ENCODE measurements at places on chromosomes 7 and 10.

DNA sequence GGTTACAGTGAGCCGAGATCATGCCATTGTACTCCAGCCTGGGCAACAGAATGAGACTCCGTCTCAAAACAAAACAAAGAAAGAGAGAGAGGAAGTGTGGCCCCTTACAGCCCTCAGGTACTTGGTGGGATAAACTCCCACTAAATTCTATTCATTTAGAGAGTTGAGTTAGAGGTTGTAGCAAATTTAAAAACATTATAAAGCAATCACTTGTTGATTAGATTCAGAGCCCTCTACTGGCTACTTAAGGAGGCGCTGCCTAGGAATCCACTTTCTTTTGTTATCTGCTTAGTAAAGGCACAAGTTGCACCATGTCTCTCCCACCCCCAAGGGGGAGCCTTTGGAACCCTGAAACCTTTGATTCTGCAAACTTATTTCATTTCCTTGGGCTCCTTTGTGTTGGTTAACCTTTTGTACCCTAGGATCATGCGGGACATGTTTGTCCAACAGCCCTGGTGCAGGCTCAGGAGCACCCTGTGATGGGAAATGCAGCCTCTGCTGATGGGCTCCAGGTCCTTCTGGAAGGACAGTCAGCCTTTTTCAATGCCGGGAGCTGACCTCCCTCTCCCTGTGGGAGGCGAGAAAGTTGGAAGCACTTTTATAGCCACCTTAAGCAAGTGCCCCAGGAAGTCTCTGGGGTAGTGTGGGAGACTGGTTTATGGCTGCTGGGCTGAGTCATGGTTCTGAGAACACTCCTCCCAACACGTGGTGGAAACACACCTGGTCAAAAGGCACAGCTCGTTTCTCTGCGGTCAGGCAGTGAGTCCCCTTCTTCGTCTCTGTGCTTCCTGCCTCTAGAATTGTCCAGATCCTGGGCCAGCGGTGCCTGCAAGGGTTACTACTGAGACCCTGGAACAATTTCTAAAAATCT, 2.3 kb downstream of the HKDC1 start:
- peak; percentile 91 for DNase-seq

DNA sequence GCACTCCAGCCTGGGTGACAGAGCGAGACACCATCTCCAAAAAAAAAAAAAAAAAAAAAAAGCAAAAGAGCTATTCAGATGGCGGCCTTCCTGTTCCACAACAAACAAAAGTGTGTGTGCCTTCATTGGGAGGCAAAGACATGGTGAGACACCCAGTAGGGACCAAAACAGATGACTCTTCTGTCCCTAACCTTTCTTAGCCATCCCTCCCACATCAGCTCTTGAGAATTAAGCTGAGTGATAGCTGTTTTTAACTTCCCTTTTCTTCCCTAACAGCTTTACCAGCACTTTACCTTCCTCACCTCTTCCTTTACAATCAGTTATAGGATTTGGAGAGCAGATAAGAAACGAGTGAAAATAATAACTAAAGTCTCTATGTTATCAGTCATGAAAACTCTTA, 48.2 kb downstream of the ARMH3 start:
- DNase-seq = no peak

DNA sequence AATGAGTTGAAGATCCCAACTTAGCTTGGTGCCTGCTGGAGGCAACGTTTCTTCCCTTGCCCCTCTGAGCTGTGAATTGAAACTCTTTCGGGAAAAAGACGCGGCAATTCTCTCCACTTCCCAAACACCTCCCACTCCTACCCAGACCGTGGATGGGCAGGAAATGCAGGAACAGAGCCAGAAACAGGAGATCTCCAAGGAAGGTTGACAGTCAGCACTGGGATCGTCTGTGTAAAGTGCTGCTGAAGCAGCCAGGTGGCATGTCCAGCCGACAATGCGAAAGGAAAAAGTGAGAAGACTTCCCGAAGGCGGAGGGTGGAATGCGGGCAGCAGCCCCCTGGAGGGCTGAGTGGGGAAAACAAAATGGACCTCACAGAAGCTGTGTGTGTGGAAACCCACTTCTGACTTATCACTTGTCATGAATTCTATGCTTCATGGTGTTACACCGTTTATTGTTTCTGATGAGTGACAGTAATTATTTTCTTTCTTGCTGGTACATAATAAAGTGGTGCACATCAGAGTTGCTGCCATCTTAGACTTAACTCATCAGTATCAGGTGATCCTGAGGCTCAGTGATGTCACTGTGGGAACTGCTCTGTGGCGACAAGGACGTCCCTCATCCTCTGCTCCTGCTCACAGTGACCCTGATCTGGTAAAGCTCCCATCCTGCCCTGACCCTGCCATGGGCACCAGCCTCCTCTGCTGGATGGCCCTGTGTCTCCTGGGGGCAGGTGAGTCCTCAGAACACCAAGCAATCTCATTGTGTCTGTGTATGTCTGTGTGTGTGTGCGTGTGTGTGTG, 220.5 kb upstream of the PRSS1 start:
- DNase-seq = no peak

DNA sequence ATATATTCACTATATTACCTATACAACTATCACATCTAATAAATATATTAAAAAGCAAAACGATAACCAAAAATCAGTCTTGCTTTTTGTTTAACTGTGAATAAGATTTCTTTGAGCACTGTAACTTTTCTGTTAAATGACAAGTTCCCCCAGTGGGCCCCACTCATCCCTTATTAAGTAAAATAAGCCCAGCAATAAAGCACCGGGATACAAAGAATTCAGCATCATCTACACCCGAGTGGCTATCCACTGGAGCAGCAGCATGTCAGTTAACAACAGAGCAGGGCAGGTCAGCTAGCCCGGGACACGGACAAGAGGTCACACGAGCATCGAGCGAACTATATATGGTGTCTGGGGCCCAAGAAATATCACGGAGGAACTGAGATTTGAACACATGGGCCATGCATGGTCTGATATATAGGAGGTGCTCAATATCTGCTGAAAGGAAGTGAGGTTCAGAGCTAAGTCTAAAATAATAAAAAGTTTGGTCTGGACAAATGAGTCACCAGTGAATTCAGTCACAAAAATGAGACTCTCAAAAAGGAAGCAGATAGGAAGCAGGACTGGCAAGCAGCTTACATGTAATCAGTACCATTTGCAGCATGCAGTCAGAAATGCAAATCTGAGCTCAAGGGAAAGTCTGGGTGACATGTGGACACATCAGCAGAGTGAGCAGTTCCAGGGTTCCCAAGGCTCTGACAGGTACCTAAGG, 4.1 kb downstream of the ERCC6 start:
- DNase-seq = peak; percentile 64

DNA sequence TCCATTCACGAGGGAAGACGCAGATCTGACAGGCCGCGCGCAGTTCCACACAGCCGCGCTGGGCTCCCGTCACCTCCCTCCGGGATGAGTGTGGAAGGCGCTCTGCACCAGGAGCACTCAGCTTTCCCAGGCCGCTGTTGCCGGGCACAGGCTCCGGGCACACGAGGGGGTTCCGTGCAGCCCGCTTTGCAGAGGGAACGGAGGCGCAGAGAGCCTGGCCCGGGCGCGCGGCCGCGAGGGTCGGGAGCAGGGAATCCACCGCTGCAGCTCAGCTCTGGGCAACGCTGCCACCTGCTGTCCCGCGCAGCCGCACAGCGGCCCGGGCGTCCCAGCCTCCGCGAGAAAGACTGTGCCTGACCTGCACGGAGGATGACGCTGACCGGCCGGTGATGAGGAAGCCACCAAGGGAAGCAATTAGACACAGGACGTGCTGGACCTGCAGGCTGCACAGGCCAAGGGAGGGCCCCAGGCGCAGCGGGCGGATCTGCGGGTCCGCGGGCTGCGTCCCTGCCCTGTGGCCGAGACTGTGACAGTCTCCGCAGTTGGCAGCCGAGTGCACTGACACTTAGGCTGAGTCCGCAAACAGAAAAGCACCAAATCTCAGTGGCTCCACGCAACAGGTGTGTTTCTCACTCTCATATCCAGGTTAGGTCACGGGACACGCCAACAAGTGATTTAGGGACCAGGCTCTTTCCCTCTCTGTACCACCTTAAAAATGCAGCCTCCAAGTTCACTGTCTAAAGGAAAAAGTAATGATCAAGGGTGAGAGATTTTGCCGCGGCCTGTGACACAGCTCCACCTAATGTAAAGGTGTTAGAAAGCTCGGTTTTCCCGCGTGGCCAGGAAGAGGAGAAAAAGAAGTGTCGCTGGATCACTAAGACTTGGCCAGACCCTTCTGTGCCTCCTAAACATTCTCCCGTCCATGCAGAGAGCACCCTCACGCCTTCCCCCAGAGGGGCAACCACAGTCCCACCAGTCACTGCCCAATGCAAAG, 94.5 kb downstream of the SEC61G start:
- peak; percentile 27 for DNase-seq

- no peak for DNase-seq
Observed at GRCh38 chr10:28378986-28379585, 76.2 kb upstream of the MPP7 start.
